NCI-H2081 treated with DMSO at 0.1 percent for 48 hours (cell line): ENCODE measurements at places on chromosomes 13 and 19.

- no peak for DNase-seq
These were observed 58.4 kb downstream of the ELF1 start for GRCh38 chr13:40960716-40961115.

DNA sequence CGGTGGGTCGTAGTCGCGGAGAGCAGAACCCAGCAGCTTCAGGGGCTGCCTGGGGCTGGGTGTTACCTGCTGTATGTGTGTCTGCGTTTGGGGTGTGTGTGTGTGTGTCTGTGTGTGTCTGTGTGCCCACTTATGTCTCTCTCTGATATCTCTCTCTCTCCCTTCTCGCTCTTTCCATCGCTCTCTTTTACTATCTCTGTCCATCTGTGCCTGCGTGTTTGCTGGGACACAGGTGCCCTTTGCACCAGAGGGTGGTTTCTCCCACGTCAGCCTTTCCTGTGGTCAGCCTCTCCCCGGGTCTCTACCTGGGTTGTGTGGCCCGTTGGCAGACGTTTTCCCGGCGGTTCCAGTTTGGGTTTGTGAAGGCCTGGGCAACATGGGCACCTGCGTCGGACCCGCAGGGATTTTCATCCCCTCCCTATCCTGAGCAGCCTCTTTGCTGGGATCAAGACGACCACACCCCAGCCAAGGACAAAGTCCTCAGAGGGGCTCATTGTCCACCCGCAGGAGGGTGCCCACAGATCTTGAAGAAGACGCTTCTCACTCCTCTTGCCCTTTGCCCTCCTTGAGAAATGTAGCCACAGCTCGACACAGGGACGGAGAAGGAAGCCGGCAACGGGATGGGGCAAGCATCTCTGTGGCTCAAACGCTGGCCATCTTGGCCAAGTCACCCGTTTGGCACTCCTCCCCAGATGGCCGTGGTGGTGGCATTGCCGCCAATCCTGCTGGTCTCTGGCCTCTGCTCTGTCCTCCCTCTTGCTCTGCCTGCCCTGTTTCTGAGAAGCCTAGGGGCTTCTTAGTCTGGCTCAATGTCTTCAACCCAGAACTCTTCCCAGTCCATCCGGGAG, 43.3 kb downstream of the ZNF146 start:
- DNase-seq = no peak

DNA sequence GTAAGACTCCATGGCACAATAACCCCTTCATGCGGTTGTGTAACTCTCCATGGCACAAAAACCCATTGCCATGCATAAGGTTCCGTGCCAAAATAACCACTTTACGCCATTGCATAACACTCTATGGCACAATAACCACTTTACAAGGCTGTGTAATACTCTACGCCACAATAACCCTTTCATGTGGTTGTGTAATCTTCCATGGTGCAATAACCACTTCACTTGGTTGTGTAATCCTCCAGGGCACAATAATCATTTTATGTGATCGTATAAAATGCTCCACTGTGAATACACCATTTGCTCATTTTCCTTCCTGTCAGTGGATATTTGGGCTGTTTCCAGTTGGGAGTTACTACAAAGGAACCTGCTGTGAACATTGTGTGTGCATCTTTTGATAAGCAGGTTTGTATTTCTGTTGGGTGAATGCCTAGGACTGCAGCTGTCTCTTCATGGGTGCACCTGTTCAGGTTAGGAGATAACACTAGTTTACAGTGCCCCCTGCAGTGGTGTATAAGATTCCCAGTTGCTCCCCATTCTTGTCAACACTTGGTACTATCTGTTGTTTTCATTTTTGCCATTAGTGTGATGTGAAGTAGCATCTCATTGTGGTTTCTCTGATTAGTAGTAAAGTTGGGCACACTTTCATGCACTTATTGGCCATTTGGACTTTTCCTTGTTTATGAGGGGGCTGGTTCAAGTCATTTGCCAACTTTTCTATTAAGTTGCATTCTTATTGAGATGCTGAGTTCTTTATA, 21.1 kb upstream of the ZSCAN18 start:
- no peak for DNase-seq

DNA sequence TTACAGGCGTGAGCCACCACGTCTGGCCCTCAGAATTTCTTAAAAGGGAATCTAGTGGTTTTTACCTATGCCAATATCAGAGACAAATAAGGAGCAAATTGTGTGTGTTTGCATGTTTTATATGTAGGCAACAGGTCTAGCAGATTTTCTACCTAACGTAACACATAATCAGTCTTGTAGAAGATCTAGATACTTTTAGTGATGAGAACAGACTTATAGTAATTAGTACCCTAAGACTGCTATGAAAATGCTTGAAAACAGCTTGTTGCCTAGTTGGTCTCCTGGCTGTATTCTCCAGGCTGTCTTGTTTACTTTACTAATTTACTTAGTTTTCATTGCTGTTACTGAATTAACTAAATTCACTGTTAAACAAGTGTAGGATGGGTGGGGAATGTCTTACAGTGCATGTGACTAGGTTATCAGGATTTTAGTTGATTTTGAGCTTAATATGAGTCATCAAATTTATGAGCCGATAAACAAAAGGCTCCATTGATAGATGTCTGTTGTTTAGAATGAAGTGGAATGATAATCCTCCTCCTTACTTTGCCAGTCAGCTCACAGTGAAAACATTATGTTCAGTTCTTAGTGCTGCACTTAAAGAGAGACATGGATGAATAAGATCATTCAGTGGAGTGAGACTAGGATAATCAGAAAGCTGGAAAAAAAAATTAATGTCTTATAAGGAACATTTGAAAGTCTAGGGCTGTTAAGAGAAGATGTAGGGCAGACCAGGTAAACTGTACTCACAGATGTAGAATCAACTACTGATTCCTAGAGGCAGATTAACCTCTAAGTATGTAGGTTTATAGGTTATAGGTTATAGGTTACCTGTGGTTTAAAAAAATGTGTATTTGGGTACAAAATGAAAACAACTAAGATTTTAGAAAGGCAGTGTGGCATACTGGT, 22.4 kb downstream of the GTF2F2 start:
- DNase-seq = no peak

GRCh38 chr13:57716295-57716694, 84.8 kb downstream of the PCDH17 start:
- DNase-seq = no peak

- DNase-seq = no peak
These were observed 32.4 kb downstream of the PHF11 start for GRCh38 chr13:49528161-49528560.

GRCh38 chr19:2055931-2056836, 5.1 kb upstream of the MKNK2 start:
- DNase-seq = no peak

GRCh38 chr19:19554074-19555023, 16.3 kb downstream of the CILP2 start:
- DNase-seq = no peak

GRCh38 chr19:39913682-39914333, 20.6 kb downstream of the FCGBP start:
- DNase-seq = no peak

- DNase-seq = no peak
These were observed 10.7 kb downstream of the RFXAP start for GRCh38 chr13:36829753-36830152.
